ENCODE measurements at places on chromosomes 7 and 10. TPM values are rescaled to one million over a fixed set of nuclear protein-coding genes. Genes with fewer than 3 reads are reported as not detected.

Gene NCF1
- polyA plus RNA-seq = 1.2 TPM

- no peak for DNase-seq
Measured at GRCh38 chr7:98655611-98656010, 38.5 kb downstream of the NPTX2 start.

GRCh38 chr10:122178655-122179054 is 92.4 kb upstream of the BTBD16 start:
- DNase-seq = no peak

Gene NPC1L1
- 25.3 TPM for polyA plus RNA-seq

- DNase-seq = no peak
Measured at GRCh38 chr10:35219292-35219691, 92.6 kb downstream of the CREM start.

- no peak for DNase-seq
Measured at GRCh38 chr7:26735976-26736600, 128.3 kb downstream of the SKAP2 start.

DNA sequence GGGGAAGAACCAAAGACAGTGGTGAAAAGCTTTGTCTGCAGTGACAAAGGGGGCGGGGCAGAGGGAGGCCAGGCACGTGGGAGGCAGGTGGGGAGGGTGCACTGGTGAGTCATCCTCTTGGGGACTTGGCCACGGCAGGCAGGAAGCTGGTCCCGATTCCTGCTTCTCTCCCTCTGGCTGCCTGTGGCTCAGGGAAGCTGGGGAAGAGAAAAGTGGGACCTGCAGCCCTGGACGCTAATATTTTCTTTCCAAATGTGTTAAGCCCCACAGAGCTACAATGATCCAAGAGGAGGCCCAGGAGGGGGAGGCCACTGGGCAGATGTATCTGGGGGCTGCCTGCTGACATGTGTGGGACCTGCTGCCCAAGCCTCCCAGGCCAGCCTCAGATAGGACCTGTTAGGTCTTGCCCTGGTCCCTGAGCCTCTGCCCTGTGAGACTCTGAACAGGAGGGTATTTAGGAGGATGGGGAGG is 231.8 kb downstream of the KCNMA1 start:
- DNase-seq = peak; percentile 89

DNA sequence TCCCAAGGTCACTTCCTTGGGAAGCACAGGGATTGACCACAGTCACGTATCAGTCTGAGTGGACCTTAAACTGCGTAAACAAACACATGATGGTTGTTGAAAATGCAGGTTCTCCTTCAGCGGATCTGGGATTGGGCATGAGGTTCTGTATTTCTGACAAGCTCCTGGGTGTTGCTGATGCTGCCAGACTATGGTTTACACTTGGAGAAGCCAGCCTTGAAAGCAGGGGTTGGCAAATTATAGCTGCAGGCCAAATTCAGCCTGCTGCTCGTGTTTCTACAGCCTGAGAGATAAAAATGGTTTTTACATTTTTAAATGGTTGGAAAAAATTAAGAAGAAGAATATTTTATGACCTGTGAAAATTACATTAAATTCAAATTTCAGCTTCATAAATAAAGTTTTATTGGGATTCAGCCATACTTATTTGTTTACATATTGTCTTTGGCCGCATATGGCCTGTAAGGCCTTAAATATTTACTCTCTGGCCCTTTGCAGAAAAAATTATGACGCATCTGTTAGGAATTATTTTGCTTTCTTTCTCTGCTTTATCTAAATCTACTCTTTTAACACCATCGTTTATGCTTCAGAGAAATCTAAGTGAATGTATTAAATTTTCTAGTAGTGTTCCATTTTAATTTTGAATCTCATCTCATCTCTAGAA is 109.6 kb downstream of the SH2D4B start:
- no peak for DNase-seq

DNA sequence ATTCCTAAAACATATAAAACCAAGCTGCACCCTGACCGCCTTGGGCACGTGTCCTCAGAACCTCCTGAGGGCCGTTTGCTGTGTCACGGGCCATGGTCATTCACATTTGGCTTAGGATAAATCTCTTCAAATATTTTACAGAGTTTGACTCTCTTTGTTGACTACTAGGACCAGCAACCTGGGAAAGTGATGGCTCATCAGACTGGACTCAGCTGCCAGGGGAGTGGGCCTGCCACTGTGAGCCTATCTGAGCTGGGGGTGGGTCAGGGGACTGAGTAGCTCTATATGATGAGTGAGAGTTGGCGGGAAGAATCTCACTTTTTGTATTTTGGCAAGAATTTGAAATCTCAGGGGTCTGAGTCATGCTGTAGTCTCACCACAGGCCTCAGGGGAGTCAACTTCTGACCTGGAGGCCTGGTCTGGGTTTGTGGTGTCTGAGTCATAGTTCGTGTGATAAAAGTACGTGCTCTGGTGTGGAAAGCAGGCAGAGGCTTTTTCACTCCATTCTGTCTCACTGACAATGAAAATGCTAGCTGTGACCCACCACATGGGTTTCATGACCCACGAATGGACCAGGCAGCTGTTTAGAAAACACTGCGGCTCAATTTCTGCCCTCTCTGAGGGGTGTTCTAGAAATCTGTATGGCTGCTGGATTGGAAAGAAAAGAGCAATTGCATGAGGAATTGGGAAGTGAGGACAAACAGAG is 4.2 kb upstream of the UPP1 start:
- DNase-seq = peak; percentile 87

Gene PDE1C
- 1.8 TPM for polyA plus RNA-seq

GRCh38 chr10:44724415-44725174 is 186.5 kb upstream of the TMEM72 start:
- DNase-seq = no peak

- no peak for DNase-seq
Measured at GRCh38 chr10:70908406-70909296, 20.3 kb upstream of the PCBD1 start.

GRCh38 chr10:42989481-42989921 is 87.4 kb upstream of the RET start:
- DNase-seq = no peak

Gene PCLO
- 2.8 TPM for polyA plus RNA-seq

Gene CTTNBP2
- 9.1 TPM for polyA plus RNA-seq

GRCh38 chr10:3213208-3213607 is 40.6 kb upstream of the PITRM1 start:
- no peak for DNase-seq

Gene MYO1G
- polyA plus RNA-seq = 0.10 TPM

Gene PRLHR
- not detected for polyA plus RNA-seq

Gene ICA1
- 40.1 TPM for polyA plus RNA-seq

DNA sequence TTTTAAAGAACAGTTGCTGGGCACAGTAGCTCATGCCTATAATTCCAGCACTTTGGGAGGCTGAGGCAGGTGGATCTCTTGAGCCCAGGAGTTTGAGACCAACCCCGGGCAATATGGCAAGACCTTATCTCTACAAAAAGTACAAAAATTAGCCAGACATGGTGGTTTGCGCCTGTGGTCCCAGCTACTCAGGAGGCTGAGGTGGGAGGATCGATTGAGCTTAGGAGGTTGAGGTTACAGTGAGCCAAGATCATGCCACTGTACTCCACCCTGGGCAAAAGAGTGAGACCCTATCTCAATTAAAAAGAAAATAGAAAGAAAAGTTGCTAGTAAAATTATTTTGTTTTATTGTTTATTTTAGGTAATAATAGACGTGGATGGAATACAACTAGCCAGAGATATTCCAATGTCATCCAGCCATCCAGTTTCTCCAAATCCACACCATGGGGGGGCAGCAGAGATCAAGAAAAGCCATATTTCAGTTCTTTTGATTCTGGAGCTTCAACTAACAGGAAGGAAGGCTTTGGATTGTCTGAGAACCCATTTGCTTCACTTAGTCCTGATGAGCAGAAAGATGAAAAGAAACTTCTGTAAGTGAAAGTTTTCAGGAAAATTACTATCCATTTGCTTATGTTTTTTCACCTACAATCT is 3.0 kb downstream of the NUP42 start:
- peak; percentile 56 for DNase-seq

Gene PILRB
- polyA plus RNA-seq = 37.4 TPM

Gene SLC16A12
- polyA plus RNA-seq = 5.9 TPM

GRCh38 chr10:78605800-78606350 is 462.9 kb upstream of the ZMIZ1 start:
- DNase-seq = no peak

DNA sequence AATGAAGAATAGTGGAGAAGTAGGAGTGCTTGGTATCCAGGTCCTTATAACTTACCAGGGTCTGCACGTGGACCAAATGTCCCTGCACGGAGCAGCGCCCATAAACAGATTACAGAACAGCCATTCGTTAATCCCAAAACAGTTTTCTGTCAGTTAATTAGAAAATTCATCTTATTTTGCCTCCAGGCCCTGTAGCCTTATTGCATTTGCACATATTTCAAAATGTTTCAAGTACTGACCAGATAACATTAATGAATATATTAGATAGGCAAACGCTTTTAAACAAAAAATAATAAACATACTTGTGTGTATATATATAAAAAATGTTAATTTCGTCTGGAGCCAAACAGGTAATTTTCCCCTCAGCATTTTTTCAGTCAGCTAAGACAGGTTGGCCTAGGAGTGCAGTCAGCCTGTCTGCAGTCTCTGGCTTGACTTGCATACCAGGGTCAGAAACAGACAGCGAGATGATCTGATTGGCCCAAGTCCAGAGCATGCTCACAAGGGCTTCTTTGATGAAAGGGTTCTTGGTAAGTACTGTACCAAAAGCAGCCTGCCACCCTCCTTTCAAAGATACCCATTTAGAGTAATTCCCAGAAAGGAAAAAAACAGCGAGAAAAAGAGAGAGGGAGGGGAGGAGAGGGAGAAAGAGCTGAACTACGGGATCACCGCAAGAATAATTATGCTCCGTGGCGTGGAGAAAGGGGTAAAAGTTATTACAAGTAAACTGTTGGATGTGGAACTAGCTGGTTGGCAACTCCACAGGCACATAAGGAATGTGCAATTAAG is 194.4 kb upstream of the TCF7L2 start:
- no peak for DNase-seq

DNA sequence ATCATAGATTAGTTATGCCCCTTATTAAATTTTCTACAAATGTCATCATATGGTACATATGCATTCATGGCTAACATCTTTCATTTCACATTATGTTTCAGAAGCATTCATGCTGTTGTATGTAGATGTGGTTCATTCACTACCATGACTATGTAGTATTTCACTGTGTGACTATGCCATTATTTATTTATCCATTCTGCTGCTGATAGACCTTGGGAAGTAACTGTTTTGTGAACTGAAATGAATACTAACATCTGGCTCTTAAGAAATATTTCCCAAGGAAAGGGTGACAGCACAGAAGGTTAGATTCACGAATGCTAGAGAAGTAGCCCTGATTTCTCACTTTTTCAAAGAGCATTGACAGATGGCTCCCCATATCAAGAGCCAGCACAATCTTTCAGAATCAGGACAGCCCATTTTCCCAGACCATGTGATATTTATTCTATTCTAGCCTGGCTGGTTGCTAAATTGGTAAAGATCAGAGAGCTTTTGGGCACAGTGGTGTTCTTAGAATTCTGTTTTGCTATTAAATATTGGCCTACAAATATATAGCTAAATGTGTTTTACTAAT is 157.4 kb downstream of the DYNC1I1 start:
- no peak for DNase-seq

Gene RASA4B
- 9.3 TPM for polyA plus RNA-seq

DNA sequence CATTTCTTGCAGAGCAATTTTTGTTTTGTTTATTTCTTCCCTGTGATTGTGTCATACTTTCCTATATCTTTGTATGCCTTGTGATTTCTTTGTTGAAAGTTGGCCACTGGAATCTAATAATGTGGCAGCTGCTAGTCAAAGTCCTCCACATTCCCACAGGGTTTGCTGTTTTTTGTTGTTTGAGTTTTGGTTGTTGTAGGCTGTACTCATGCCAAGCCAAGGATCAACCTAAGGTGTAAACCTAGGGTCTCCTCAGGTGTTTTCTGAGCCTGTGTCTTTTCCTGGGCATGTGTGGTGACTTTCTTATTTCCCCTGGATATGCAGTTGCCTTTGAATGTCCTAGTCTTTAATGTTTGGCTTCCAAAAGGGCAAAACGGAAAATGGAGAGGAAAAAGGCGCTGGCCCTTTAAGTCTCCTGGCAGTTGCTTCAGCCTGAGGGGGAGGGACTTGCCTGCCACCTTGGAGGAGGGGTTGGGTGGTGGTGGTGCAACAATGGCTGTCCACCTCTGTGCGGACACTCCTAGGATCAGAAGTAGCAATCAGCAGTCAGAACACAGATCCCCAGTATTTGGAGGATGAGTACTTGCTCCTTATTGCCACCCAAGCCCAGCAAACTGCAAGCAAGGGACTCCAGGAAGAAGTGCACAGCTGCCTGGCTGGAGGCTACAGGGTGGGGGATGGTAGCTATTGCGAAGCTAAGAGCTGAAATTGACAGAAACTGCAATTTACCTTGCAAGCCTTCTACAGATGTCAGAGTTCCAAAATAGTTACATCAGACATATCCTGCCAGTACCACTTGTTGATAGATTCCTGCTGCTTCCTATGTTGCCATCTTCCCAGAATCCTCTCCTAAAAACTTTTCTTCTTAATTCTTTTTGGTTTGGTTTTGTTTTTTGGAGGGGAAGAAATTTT is 5.6 kb upstream of the ZNF518A start:
- peak; percentile 78 for DNase-seq

DNA sequence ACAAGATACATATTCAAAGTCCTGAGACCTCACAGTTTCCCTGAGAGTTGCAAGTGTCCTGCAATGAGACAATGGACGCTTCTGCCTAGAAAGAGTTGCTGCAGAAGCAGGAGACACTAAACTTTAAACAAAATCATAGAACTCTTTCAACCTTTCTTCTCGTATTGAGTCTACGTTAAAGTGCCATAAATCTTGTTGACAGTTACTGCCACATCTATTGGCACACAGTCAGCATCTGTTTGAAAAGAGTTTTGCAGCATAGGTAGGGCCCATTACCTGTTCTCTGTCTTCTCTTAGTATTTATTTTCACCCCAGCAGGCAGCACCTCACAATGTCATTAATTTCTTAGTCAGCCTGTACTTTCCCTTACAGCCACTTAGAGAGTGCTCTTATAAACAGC is 335.3 kb upstream of the ETV1 start:
- DNase-seq = no peak
